Left renal pelvis (tissue), 4 donors: ENCODE measurements at places on chromosomes 12 and 14. TPM values are rescaled to one million over a fixed set of nuclear protein-coding genes. Genes with fewer than 3 reads are reported as not detected.

- no peak for DNase-seq
Observed at GRCh38 chr14:46381674-46382073, 269.9 kb downstream of the RPL10L start.

- DNase-seq = no peak
Observed at GRCh38 chr12:2523844-2524243, 270.9 kb upstream of the FKBP4 start.

- DNase-seq = no peak
Observed at GRCh38 chr12:3752096-3752709, 706 bp downstream of the CRACR2A start.

DNA sequence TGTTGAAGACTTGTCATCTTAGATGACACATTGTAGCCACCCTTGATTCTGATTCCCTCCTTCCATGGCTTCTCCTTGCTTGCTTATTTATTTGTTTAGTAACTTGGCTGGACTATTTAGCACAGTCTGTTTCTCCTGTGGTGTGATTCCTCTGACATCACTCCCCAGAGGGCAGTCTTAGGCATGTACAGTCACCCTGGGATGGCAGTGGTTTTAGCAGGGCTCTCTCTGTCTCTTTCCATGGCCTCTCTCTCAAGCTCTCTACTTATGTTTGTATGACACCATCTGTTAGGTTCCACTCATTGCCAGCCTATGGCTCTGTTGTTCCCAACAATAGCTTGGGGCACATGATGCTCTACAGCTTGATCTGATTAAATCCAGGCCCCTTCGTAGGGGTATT lies 158.3 kb downstream of the ADGRD1 start:
- DNase-seq = no peak

GRCh38 chr14:76710056-76711010 lies 50.9 kb upstream of the VASH1 start:
- peak; percentile 31 for DNase-seq

- DNase-seq = no peak
Observed at GRCh38 chr14:59331217-59331616, 134.0 kb downstream of the GPR135 start.

DNA sequence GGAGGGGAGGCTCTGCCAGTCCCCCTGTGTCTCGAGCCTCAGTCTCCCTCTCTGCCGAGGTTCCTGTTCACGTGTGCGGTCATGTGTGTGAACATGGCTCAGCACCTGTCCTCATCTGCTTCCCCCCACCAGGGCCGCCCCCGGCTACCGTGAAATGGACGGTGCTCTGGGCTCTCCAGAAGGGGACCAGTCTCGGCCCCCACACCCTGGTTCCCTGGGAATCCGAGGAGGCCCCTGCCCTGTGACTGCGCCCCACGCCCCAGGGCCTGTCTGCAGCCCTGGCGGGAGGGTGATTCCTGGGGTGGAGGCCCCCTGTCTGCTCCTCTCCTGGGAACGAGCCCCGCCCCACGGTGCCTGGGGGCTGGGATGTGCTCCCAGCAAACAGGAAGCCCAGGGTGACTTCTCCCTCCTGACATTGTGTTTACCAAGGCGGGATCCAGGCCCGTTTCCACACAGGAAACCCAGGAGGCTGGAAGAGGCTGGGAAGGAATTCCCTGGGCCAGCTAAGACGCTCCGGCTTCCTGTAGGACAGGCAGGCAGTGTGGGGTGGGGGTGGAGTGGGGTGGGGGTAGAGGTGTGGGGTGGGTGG lies 46.6 kb downstream of the KIF26A start:
- DNase-seq = no peak

- DNase-seq = no peak
Observed at GRCh38 chr12:130286741-130287440, 50.8 kb upstream of the PIWIL1 start.

DNA sequence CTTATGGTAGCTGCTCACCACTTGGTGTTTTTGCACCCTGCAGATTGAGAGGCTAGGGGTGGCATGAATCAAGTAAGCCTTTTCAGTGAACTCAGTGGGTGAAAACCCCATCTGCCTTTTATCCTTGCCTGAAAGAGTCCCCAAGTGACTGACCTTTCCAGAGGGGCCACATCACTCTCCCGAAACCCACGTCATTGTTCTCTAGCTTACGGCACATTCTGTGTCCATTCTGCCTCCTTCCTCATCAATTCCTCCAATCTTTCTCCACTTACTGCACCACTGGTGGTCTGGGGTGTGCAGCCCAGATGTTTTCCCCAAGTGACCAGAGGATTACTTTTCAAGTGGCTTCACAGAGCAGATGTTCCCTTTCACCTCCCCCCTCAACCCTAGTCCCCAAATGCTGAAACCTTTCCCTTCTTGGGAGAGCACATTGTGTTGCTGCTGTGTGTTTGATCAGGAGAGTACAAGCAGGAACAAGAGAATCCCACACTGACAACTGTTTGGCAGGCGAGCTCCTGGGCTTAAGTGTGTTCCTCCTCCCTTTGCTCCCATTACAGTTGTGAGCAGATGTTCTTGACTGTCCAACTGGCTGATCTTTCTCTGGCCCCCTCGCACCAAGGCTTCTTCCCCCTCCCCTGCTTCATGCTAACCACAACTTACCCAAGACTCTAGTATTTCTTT lies 138.0 kb upstream of the IGF1 start:
- no peak for DNase-seq

- no peak for DNase-seq
Observed at GRCh38 chr12:32876004-32876403, 20.6 kb downstream of the PKP2 start.

GRCh38 chr12:19909418-19909817 lies 458.9 kb upstream of the PDE3A start:
- DNase-seq = no peak

GRCh38 chr12:98939350-98939749 lies 294.3 kb downstream of the APAF1 start:
- no peak for DNase-seq

- DNase-seq = no peak
Observed at GRCh38 chr12:64459394-64459891, 7.5 kb downstream of the TBK1 start.

DNA sequence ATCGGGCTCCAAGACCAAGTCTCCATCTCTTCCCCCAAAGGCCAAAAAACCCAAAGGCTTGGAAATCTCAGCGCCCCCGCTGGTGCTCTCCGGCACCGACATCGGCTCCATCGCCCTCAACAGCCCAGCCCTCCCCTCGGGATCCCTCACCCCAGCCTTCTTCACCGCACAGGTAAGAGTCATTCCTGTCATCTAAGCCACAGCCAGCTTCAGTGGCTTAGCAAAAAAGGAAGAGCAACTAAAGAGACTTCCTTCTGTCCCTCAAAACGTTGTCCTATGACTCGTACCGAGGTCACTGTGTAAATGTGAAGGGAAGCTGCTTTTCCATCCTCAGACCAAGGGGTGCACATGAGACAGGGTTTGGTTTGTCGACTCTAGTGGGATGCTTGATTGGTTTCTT lies 53.4 kb downstream of the ELK3 start:
- no peak for DNase-seq

DNA sequence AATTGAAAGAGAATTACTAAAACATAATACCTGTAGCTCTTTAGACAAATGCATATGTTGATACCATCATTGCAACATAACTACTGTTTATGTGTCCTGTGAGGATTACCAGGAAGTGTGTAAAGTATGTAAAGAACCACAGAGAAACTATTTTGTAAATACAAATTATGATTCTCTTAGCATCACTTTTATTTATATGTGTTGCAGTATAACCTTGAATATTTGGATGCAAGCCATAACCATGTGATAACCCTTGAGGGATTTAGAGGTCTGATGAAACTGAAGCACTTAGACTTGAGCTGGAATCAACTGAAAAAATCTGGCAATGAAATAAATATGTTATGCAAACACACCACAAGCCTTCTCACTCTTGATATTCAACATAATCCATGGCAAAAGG lies 77.5 kb downstream of the LRRC9 start:
- no peak for DNase-seq

DNA sequence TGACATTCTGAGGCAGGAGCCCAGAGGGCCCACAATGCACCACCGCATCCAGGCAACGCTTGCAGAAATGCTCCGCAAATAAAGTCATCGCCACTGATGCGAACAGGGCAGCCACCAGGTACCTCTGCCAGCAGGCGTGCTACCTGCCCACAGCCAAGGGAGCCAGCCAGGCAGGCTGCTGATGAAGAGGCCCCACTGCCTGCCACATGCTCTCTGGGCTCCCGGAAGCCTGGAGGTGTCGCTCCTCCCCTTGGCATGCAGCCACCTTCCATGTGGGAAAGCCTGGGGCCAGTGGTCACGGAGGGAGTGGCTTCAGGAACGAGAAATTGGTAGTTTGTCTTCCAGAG lies 14.7 kb downstream of the GPR132 start:
- no peak for DNase-seq

GRCh38 chr14:91103116-91103515 lies 10.8 kb upstream of the DGLUCY start:
- no peak for DNase-seq

The KLHL33 gene
- polyA plus RNA-seq = 0.71 TPM

The GPR84 gene
- polyA plus RNA-seq = 1.5 TPM

The TTC7B gene
- 49.0 TPM for polyA plus RNA-seq

The GALNT16 gene
- 5.3 TPM for polyA plus RNA-seq

The CACNA2D4 gene
- 2.6 TPM for polyA plus RNA-seq

The ASPG gene
- polyA plus RNA-seq = 1.4 TPM

The FOXN4 gene
- 3.5 TPM for polyA plus RNA-seq

The POTEM gene
- not detected for polyA plus RNA-seq

The POTEG gene
- 0.08 TPM for polyA plus RNA-seq

The TPH2 gene
- polyA plus RNA-seq = 0.14 TPM

The KRT74 gene
- polyA plus RNA-seq = not detected

The TMBIM4 gene
- 142 TPM for polyA plus RNA-seq

The CAPS2 gene
- polyA plus RNA-seq = 8.1 TPM

The SLC41A2 gene
- 4.3 TPM for polyA plus RNA-seq

The HOXC9 gene
- polyA plus RNA-seq = 24.9 TPM

The TC2N gene
- 4.2 TPM for polyA plus RNA-seq

The BLOC1S1 gene
- 117 TPM for polyA plus RNA-seq
